ENCODE measurements at places on chromosomes 12 and 14. TPM values are rescaled to one million over a fixed set of nuclear protein-coding genes. Genes with fewer than 3 reads are reported as not detected.

GRCh38 chr12:106021516-106021915, 117.2 kb downstream of the NUAK1 start:
- H3K27me3 ChIP-seq, result no peaks in the 10 kb centered on the region
- peaks cover 21% of the 10 kb centered on the region for H3K4me1 ChIP-seq
- no peak overlapping the region for H3K4me3 ChIP-seq
- no peak for DNase-seq

- H3K27me3 ChIP-seq, result no peaks in the 10 kb centered on the region
- no peaks in the 10 kb centered on the region for H3K36me3 ChIP-seq
- H3K27ac ChIP-seq, result no peak overlapping the region
- peaks cover 38% of the 10 kb centered on the region for H3K4me1 ChIP-seq
- H3K4me3 ChIP-seq, result no peak overlapping the region
- DNase-seq, result no peak
Observed at GRCh38 chr12:52945389-52946232, 3.3 kb upstream of the KRT18 start.

- H3K4me1 ChIP-seq, result no peaks in the 10 kb centered on the region
- H3K27me3 ChIP-seq, result no peaks in the 10 kb centered on the region
- H3K27ac ChIP-seq, result no peak overlapping the region
- H3K36me3 ChIP-seq, result no peaks in the 10 kb centered on the region
Observed at GRCh38 chr14:70183991-70184390, 4.8 kb downstream of the SLC8A3 start.

DNA sequence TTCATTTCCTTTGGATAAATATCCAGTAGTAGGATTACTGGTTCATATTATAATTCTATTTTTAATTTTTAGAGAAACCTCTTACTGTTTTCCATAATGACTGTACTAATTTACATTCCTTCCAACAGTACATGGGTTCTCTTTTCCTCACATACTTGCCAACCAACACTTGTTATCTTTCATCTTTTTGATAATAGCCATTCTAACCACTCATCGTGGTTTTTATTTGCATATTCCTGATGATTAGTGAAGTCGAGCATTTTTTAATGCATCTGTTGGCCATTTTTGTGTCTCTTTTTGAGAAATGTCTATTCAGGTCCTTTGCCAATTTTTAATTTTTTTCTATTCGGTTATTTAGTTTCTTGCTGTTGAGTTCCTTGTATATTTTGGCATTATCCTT, 457.7 kb upstream of the PDE3A start:
- H3K36me3 ChIP-seq, result no peaks in the 10 kb centered on the region
- H3K27me3 ChIP-seq, result no peaks in the 10 kb centered on the region
- no peak overlapping the region for H3K4me3 ChIP-seq
- H3K4me1 ChIP-seq, result peaks cover 7% of the 10 kb centered on the region
- no peak for DNase-seq
- no peak overlapping the region for H3K27ac ChIP-seq

GRCh38 chr14:78083837-78084236, 86.3 kb upstream of the NRXN3 start:
- no peaks in the 10 kb centered on the region for H3K4me1 ChIP-seq
- no peaks in the 10 kb centered on the region for H3K36me3 ChIP-seq
- H3K27me3 ChIP-seq, result no peaks in the 10 kb centered on the region
- no peak for DNase-seq
- no peak overlapping the region for H3K4me3 ChIP-seq
- H3K27ac ChIP-seq, result no peak overlapping the region

GRCh38 chr12:96425321-96425720, 25.1 kb upstream of the CDK17 start:
- H3K4me1 ChIP-seq, result no peaks in the 10 kb centered on the region
- no peak overlapping the region for H3K4me3 ChIP-seq
- no peaks in the 10 kb centered on the region for H3K27me3 ChIP-seq

Gene RND1
- not detected for total RNA-seq

GRCh38 chr14:76904740-76905569, 78.7 kb downstream of the LRRC74A start:
- peak overlapping the region; percentile 64 for H3K27ac ChIP-seq
- H3K4me3 ChIP-seq, result no peak overlapping the region
- peak; percentile 86 for DNase-seq
- no peaks in the 10 kb centered on the region for H3K36me3 ChIP-seq
- H3K4me1 ChIP-seq, result no peaks in the 10 kb centered on the region
- H3K27me3 ChIP-seq, result no peaks in the 10 kb centered on the region

Measured in right atrium auricular region (tissue), 2 donors.